ENCODE measurements at places on chromosomes 7 and 10.

DNA sequence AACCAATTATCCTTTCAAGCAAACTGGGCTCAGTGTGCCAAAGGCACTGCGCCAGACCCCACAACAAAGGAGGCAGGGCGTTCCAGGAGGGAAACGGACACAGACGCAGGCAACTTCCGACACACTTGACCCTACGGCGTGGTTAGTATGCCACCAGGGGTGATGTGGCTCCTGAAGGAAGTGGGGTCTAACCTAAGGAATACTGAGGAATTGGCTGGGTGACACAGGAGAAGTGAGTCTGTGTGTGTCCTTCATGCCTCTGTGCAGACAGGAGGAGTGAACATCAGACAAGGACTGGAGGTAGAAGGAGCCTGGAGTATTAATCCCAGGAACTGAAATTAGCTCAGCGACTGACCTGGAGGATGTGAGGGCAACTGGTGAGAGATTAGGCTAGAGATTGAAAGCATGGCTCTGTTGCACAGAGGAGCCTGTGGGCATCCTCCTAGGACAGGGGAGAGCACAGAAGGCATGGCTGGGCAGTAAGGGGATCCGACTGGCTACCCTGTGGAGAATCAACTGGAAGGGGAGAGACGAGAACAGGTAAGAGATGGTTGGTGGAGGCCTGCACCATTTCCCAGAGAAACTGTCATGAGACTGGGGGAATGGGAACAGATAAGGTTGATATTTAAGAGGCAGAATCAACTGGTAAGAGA lies 27.8 kb downstream of the GSDME start:
- no peak for DNase-seq

GRCh38 chr10:98045785-98046389 lies 15.5 kb upstream of the CRTAC1 start:
- peak; percentile 32 for DNase-seq

- no peak for DNase-seq
Measured at GRCh38 chr7:29723599-29723998, 82.7 kb upstream of the WIPF3 start.

DNA sequence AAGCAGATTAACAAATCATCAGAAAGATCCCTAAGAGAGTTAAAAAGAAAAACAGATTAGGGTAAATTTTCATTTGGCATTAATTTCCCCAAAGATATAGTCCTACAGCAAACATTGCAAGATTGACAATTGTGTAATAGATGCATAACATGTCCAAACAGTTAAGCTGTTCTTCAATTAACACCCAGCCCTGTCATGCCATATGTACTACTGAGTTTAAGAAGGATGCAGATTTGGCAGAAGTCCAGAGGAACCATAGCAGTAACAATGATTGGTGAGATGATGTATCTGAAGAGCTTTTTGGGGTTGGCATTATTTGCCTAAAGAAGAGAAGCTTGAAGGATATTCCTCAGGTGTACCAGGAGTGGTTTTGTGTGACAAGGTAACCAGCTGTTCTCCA lies 287.6 kb downstream of the LRMDA start:
- DNase-seq = no peak

DNA sequence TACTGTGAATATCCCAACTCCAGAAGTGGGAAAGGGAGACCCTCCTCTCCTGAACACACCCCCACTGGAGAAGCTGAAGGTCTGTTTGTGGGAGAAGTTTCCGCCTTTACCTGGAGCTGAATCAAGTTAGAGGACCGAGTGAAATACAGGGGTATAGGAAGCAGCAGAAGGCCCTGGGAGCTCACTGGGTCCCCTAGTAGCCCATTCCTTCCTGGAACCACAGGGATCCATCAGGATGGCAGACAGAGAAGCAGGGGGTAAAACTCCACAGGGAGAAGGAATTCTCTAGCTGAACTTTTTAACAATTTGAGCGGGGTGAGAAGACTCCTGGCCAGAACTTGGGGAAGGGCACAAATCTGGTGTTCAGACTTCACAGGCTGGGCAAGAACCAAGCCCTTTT lies 275.8 kb downstream of the GRID1 start:
- DNase-seq = no peak

DNA sequence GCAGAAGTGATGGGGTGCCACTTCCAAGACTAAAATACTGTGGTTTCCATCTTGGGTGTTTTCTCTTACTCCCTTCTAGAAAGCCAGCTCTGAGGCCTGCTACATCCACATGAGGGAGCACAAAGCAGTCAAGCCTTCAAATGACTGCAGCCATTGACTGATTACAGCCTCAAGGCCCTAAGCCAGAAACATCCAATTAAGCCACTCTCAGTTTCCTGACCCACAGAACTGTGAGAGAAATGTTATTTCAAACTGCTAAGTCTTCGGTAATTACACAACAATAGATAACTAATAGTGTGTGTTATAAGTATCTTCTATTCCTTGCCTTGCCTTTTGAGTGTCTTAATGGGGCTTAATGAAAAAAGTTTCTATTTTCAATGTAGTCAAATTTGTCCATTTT lies 24.8 kb downstream of the BRAF start:
- no peak for DNase-seq

- DNase-seq = no peak
Measured at GRCh38 chr10:57694956-57695608, 572.6 kb downstream of the IPMK start.

- DNase-seq = no peak
Measured at GRCh38 chr7:138889582-138890498, 91.3 kb downstream of the KIAA1549 start.

GRCh38 chr7:70699271-70699670 lies 432.7 kb upstream of the GALNT17 start:
- DNase-seq = no peak

DNA sequence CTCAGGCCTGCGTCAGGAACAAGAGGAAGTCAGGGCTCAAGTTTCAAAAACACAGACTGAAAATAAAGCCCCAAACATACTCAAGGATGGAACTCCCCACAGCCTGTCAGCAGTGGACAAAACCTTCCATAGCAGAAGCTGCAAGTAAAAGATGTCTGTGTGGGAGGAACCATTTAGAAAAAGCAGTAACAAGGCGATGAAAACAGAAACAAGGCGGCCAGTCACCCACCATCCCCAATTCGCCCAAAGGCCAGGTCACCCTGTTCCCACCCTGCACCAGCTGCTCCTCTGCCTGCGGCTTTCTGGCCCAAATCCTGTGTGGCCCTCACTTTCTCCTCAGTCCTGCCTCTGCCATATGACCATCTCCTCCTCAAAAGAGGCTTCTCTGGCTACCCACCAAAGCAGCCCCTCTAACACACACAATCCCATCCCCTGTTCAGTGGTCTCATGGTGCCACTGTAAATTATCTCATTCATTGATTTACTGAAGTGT lies 27.8 kb downstream of the KCNMA1 start:
- no peak for DNase-seq

- no peak for DNase-seq
Measured at GRCh38 chr10:93370961-93371360, 111.2 kb downstream of the MYOF start.

- no peak for DNase-seq
Measured at GRCh38 chr10:133003188-133003587, 60.8 kb upstream of the CFAP46 start.

DNA sequence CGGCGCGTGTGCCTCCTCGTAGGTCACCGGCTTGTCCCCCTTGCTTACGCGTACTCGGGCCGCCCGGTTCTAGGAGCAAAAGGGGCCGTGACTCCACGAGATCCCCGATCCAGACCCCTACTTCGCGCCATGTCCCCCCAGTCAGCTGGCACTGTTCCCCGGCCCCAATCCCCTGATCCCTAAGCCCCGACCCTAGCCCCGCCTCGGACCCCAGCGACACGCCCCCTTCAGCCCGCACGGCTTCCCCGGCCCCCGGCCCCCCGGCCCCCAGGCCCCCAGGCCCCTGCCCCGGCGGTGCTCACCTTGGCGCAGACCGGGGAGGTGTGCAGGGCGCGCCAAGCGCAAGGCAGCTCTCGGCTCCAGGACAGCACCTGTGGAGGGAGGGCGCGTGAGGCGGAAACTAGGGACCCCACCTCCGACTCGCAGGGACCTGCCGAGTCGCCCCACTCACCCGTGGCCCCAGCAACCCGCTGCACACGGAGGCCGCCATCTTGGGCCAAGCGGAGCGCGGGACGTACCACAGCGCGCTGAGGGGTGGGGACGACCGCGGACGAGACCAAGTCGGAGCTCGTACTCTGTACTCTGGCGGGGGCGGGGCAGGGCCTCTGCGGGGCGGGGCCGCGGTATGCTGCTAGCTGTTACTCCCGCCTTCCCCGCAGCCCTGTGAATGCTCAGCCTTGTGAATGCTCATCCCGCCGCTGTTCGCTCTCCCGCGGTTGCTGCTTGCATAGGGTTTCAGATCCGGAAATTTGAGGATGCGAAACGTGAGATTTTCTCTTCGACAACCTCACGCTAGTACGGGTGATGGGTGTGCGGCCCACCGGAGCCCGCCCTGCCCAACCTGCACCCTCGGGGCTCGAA lies at the start of gene MRPS24:
Gene MRPS24 (minus strand): TSS at position 512 of the 861 bp plus-strand sequence. CDS start 22 bp downstream, at position 490.
- peak; percentile 98 for DNase-seq

GRCh38 chr7:127754457-127754856 lies 102.5 kb downstream of the SND1 start:
- DNase-seq = no peak

- no peak for DNase-seq
Measured at GRCh38 chr10:36188461-36188860, 546.4 kb upstream of the FZD8 start.
